ENCODE measurements at places on chromosomes 2 and 18.

- no peak for DNase-seq
These were observed 303.7 kb downstream of the PTPRM start for GRCh38 chr18:7870855-7871254.

GRCh38 chr2:222594679-222595078 lies 61.2 kb downstream of the FARSB start:
- no peak for DNase-seq

GRCh38 chr2:168993538-168993937 lies 37.6 kb downstream of the ABCB11 start:
- DNase-seq = no peak

DNA sequence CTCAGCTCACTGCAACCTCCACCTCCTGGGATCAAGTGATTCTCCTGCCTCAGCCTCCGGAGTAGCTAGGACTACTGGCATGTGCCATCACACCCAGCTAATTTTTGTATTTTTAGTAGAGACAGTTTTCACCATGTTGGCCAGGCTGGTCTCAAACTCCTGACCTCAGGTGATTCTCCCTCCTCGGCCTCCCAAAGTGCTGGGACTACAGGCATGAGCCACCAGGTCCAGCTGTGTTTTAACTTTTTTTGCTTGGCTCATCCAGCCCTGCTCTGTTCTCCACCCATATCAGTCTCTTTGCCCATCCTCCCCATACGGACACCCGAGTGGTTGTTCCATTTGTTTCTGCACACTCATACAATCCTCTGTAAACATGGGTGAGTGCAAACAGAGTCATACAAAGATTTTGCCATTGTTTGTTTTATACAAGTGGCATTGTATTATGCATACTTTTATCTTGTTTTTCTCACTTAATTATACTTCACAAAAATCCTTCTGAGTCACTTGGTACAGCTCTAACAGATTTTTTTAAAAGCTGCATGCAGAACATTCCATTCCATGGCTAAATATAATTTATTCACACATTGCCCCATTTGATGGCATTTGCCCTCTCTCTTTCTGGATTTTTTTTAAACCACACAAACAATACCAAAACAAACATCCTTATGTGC lies 5.3 kb downstream of the APOB start:
- DNase-seq = no peak

GRCh38 chr18:7370802-7371201 lies 139.9 kb downstream of the LRRC30 start:
- DNase-seq = no peak

GRCh38 chr2:112482309-112483041 lies 519 bp downstream of the TTL start:
- DNase-seq = peak; percentile 38

GRCh38 chr2:18525236-18525635 lies 35.2 kb downstream of the RDH14 start:
- DNase-seq = no peak

DNA sequence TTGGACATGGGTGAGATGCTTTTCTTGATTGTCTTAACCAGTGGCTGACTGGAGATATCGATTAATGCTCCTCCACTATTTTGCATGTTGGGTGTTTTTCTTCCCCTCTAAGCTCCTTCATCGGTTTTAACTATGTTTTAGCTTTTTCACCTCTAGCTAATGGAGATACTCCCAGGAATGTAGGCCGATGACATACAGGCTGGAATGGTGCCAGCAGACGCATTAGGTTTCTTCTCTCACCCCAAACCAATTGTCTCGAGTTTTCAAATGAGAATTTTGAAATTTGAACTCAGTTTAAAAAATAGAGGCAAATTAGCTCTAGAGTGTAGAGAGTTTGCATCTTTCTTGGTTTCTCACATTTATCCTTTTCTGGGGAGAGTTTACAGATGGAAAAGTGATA lies 247.6 kb downstream of the RPRM start:
- no peak for DNase-seq

GRCh38 chr2:159396799-159397198 lies 110.3 kb upstream of the WDSUB1 start:
- DNase-seq = no peak

DNA sequence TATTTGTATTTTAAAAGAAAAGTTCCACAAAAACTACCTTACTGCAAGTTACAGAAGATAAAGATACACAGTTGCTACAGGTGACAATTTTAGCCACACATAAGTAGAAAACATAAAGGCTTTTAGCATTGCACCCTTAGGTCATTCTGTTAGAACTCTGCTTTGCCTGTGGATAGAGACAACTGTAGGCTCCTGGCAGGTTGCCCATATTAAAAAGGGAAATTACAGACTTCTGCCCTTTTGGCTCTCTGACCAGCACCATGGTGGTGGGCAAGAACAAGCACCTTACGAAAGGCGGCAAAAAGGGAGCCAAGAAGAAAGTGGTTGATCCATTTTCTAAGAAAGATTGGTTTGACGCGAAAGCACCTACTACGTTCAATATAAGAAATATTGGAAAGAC lies 223.3 kb downstream of the MC4R start:
- no peak for DNase-seq

GRCh38 chr2:230575642-230576324 lies 136.9 kb upstream of the CAB39 start:
- peak; percentile 44 for DNase-seq

DNA sequence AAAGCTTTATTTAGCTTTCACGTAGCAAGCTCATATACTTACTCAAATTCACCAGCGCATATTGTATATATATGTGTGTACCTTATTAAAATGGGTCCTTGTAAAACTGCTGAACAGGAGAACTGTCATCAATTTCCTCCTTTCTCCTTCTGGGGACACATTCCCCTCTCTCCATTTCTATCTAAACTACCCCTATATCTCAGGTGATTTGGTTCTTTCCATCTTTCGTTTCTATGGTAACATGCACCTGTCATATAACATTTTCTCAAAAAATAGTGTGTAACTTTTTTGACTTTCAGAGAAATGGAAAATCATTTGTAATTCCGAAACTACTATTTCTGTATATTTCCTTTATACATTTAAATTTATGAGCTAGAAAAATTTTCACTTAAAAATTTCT lies 83.5 kb upstream of the CD226 start:
- DNase-seq = no peak

GRCh38 chr18:46196627-46197243 lies 92.5 kb downstream of the HAUS1 start:
- no peak for DNase-seq

DNA sequence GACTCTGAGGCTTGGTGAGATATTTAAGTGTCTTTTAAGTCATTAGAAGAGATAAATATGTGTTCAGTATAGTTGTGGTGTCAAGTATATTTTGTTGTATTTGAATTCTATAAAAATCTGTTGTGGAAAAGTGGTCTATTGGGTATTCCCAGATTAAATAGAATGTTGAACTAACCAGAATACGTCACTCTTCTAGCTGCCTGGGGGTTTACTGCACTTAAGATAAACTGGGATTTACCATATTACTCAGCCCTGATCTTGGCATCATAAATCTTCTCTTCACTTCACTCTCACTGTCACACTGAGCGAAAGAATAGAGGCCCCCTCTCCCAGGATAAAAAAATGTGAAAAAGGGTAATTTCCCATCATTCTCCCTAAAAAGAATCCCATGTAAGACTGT lies 129.8 kb downstream of the BCL2 start:
- no peak for DNase-seq

- no peak for DNase-seq
These were observed 223.3 kb downstream of the MTX2 start for GRCh38 chr2:176492583-176492982.

GRCh38 chr2:16153754-16154035 lies 213.3 kb downstream of the MYCN start:
- no peak for DNase-seq

- DNase-seq = no peak
These were observed 27.7 kb downstream of the SERPINB8 start for GRCh38 chr18:63997606-63998005.

DNA sequence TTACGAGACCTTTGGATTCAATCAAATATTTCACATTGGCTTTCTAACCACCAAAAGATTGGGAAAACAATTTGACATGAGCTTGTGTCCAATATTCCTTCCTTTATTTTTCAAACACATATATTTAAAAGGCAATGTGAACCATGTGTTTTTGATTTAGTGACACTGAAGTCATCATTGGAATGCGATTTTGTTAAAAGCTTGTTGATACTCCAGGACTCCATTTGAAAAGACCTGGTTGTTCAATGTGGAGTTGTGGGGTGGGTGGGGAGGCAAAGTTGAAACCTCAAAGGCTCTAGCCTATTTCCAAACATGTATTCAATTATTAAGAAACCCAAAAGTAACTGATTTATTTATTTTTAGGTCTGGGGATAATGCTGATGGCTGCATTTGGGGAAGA lies 114.1 kb upstream of the TRIB2 start:
- no peak for DNase-seq

DNA sequence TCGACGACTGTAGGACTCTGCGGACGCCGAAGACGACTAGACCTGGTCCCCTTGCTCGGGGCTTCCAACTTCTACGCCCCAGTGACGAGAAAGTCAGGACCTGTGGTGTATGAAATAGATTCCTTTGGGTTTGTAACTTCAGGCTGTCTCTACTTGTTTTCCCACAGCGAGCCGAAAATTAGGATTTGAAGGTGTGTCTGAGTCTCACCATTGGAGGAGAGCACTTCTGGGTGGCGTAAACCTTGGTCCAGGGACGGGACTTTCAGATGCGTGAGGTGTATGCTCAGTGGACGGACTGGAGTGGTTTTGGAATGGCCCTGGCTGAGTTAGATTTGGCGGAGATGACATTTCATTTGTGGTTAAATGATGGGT lies 1.3 kb downstream of the BIRC6 start:
- DNase-seq = peak; percentile 17

DNA sequence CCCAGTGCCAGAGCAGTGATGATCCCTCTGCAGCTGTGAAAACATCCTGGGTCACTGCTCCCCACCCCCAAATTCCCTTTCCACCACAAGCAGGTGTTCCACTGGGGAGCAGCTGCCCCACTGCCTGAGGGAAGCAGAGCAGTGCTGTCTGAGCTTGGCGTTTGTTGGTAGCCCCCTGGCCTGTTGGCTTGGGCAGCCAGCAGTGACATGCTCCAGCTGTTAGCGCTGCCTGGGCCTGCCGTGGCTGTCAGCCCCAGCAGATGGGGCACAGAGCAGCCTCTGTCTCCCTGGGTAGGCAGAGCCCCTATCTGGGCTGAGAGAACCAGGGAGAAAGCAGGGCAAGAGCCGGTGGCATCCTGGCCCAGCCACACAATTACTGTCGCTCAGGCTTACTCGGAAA lies 247.7 kb downstream of the GLI2 start:
- no peak for DNase-seq

DNA sequence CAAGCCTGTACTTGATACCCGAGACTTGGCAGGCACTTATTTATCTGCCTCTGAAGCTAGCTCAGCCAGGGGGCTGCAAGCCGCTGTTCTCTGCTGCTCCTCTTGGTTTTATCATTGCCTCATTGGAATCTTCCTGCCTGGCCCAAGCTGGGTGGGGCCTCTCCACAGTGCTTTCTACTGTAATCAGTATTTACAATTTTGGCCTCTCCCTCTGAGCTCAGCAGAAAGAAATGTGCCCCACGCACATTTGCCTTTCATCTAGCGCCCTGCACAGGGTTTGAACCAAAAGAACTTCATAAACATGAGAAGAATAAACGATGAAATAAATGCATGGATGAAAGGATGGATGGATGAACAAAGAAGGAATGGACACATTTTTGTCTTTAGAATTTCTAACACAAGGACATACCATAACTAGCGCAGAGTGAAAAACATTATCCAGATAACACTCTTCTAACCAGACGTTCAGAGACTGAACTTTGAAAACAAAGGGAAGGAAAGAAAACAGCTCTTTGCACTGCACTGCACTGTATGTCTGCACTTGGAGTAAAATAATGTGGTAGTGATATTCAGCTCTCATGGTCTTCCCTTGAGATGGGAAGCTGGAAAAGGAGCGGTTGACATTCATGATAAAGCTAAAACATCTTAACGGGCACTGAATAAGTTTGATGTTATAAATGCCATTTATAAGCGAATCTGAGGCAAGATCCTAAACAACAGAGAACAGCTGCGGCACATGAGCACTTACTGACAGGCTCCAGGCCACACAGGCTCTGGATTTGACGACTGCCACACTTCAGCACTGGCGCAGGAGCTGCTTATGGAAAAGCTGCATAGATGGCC lies 86.8 kb upstream of the SP3 start:
- DNase-seq = no peak

GRCh38 chr18:67997496-67997895 lies 481.0 kb upstream of the DSEL start:
- no peak for DNase-seq

- no peak for DNase-seq
These were observed 23.2 kb upstream of the SLC35F6 start for GRCh38 chr2:26740890-26741302.

GRCh38 chr2:215825707-215826106 lies 187.6 kb downstream of the MREG start:
- DNase-seq = no peak

DNA sequence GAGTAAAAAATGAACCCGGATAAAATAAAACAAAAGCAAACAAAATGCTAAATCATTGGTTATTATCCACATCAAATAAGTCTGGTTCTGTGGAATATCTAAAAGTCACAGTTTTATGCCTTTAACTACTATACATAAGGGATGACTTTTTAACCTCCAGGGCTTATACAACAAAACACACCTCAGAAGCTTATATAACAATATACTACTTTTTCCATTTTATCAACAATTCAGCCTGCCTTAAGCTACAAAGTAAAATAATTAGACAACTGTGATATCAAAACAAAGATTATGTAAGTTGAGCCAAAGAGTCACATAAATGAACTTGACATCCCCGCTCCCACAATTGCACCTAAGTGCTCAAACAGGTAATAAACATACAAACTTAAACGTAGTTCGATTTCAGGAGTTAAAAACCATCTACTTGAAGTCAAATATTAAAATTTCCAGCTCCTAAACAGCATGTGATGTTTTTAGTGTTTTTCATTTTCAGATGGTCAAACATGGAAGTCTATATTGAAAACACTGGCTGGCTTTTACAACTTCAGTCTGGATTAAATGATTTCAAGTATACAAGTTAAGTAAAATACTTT lies 54.7 kb downstream of the ATIC start:
- DNase-seq = no peak

- no peak for DNase-seq
These were observed 101.3 kb downstream of the CAPN13 start for GRCh38 chr2:30705711-30706533.

DNA sequence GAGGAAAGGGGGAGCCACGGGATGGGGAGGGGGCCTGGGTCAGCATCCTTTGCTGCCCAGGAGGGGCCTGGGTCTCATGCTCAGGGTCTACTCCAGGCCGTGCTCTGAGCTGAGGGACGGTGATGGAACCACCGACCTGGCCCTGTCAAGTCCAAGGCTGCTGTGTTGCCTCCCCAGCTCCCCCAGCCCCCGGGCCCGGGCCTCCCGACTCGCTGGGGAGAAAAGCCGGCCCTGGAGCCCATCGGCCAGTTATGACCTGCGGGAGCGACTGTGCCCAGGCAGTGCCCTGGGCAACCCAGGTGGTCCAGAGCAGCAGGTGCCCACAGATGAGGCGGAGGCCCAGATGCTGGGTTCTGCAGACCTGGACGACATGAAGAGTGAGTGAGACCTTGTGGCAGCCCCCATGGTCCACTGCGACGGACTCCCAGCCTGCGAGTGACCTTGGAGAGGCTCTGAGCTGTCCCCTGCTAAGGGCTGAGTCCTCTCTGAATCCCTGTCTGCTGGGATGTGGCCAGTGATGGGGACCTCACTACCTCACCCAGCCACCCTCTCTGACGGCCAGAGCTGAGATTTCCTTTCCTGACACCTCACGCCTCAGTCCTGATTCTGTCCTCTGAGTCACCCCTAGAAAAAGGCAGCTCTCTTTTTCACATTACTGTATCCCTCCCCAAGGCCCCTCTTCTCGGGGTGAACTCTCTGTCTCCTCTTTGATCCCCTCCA lies 2.7 kb downstream of the SLC4A3 start:
- no peak for DNase-seq

- DNase-seq = no peak
These were observed 14.6 kb upstream of the TNS1 start for GRCh38 chr2:218017211-218018053.
